Activated naive CD8-positive, alpha-beta T cell treated with anti-CD3 and anti-CD28 coated beads for 36 hours (primary cell): ENCODE measurements at places on chromosomes 5 and 9. TPM values are rescaled to one million over a fixed set of nuclear protein-coding genes. Genes with fewer than 3 reads are reported as not detected.

- peaks cover 7% of the 10 kb centered on the region for H3K27me3 ChIP-seq
- H3K36me3 ChIP-seq: no peaks in the 10 kb centered on the region
- no peaks in the 10 kb centered on the region for H3K4me1 ChIP-seq
- H3K4me3 ChIP-seq: no peak overlapping the region
- no peak for DNase-seq
- no peak overlapping the region for H3K27ac ChIP-seq
These were observed 14.5 kb upstream of the COL27A1 start for GRCh38 chr9:114140850-114141249.

DNA sequence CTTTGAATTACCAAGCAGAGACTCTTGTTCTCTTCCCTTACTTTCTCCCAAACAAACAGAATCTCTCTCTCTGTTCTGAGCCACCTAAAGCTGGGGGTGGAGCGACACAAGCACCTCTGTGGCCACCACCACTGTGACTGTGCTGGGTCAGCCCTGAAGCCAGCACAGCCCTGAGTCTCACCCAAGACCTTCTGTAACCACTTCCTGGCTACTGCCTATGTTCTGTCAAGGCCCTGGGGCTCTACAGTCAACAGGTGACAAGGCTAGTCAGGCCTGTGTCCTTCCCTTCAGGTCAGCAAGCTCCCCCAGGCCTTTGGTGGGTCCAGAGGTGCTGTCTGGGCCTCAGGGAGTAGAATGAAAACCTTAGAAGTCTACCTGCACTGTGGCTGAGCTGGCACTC is 26.1 kb upstream of the SLC28A3 start:
- H3K27ac ChIP-seq: no peak overlapping the region
- H3K4me1 ChIP-seq: peaks cover 5% of the 10 kb centered on the region
- no peak overlapping the region for H3K4me3 ChIP-seq

The QRFP gene
- total RNA-seq: not detected

- H3K4me3 ChIP-seq: no peak overlapping the region
- H3K36me3 ChIP-seq: no peaks in the 10 kb centered on the region
- no peaks in the 10 kb centered on the region for H3K27me3 ChIP-seq
- H3K4me1 ChIP-seq: peaks cover 20% of the 10 kb centered on the region
These were observed 606.4 kb upstream of the CLINT1 start for GRCh38 chr5:158465086-158465972.

GRCh38 chr5:13339093-13339492 is 605.4 kb downstream of the DNAH5 start:
- no peaks in the 10 kb centered on the region for H3K4me1 ChIP-seq
- no peak for DNase-seq
- no peak overlapping the region for H3K4me3 ChIP-seq

GRCh38 chr5:178432421-178433272 is 157.5 kb downstream of the COL23A1 start:
- H3K4me3 ChIP-seq: no peak overlapping the region
- no peaks in the 10 kb centered on the region for H3K4me1 ChIP-seq
- no peaks in the 10 kb centered on the region for H3K27me3 ChIP-seq
- DNase-seq: no peak

The TAF11L10 gene
- not detected for total RNA-seq
